Stimulated activated CD4-positive, alpha-beta T cell treated with anti-CD3 and anti-CD28 coated beads, TNF-alpha, amount 100 ng/mL, for 24 hours (primary cell): ENCODE measurements at places on chromosomes 7 and 10.
A peak's percentile ranks its signal among the peaks of the same experiment; 100 is the strongest.

DNA sequence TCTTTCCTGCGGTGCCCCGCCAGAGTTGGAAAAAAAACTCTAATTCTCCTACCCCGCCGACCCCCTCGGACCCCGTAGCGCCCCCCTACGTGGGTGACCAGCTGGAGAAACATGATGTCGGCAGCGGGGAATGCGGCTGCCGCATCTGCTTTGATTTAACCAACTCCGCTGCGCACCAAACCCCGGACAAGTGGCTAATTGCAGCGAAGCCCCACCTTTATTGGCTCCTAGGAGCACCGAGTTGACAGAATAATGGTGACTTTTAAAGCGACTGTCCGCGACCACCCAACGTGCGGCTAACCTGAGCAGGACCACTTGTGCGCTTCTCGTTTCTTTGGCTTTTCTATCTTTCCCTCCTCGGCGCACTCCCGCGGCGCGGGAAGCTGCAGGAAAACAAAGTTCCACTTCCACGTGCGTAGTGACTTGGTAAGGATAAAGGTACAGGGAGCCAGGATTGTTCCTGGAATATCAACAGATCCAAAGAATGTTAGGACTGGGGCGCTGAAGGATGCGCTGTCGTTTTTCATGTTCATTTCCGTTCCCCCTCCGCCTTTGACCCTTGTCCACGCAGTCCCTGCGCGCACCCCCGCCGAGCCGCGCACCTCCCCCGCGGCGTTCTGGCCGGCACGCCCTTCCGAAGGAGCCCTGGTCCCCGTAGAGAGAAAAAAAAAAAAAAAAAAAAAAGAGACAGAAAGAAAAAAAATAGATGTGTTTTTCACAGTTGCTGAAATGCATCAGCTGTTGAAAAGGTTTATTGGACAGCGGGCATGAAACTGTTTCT is 1.4 kb downstream of the WNT16 start:
- DNase-seq: no peak

DNA sequence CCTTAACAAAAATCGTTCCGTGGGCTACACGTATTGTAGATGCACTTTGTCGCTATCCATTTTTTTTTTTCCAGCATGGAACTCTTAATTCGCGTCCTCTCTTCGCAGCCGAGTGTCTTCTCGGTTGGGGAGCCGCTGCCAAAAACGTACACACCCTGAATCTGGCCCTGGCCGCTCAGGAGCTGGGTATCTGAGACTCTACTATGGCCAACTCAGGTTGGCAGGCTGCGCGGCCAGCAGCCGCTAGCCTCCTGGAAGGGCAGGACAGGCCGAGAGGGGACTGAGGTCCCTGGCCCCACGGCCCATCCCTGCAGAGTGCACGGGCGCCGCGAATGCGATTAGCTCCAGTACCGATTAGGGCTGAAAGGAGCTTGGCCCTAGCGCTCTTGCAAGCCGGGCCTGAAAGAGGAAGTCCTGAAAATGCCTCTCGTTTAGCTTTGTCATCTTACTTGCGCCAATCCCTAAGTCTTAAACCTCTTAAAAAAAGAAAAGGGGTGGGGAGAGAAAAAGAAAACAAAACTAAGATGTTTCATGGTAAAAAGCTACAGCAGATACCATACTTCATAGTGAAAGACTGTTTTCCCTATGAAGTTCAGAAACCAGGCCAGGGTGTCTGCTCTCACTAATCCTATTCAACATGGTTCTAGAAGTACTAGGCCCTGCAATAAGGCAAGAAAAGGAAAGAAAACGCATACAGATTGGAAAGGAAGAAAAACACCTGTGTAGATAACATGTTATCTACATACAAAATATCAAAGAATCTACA is 113.2 kb upstream of the RHEB start:
- DNase-seq: peak; percentile 30

- no peak for DNase-seq
Observed at GRCh38 chr7:3272691-3273141, 28.3 kb upstream of the SDK1 start.

DNA sequence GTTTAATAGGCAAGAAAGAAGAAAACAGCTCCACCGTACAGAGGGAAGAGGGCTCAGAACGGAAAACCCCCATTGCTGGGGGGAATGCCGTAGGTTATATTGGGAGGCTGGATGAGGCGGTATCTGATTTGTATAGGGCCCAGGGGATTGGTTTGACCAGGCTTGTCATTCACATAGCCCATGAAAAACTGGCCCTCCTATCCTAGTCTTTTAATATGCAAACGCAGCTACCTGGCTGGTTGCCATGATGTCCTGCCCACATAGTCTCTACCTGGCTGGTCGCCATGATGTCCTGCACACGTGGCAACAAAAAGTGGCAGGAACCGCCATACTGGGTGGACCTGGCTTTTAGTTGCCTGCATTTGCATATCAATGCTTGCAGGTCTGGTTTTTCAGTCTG is 84.7 kb downstream of the AUTS2 start:
- no peak for DNase-seq

DNA sequence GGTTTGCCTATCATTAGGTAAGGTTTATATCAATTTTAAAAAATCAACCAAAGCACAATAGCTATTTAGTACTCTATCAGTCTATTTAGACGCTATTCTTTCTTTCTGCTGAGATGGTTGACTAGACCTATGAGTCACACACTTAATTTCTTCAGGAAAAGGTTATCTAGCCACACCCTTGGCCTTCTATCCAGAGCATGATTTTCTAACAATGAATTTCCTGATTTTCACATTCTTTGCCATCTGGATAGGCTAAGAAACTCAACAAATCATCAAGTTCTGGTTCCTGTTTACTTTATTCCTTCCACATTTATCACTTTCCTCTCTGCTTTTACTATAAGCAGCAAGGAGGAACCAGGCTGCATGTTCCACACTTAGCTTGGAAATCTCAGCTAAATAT is 8.1 kb downstream of the PRPS1L1 start:
- no peak for DNase-seq

- no peak for DNase-seq
Observed at GRCh38 chr10:83212632-83213334, 926.5 kb upstream of the GHITM start.

DNA sequence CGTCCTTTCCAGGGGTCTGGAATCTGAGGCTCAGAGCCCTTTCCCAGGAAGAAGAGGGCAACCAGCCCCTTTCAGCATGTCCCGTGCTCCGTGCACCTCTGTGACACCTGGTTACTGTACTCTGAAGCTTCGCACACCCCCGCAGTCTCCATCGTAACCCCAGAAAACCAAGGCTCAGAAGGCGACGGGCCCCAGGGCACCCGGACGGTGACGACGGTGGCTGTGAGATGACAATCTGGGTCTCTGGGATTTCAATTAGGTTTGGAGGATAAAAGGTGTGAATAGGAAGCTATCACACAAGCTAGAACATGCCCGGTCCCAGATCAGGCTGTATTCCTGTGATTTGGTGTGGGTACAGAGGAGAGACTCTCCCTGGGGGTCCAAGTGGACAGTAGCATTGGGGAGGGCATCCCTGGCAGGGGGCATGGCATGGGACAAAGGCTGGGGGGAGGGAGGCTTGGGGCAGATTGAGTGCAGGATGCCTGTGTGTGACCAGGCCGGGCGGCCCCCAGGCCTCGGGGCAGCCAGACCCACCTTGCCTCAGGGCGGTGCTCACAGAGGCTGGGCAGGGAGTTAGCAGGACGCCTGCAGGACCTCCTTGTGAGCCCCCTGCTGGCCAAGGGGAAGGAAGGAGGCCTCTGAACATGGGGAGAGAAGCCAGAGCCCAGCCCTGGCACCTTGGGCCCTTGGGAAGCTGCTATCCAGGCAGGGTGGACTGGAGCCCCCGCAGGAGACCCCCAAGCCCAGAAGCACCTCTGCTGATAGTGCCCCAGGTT is 23.4 kb upstream of the PSMG3 start:
- peak; percentile 11 for DNase-seq

DNA sequence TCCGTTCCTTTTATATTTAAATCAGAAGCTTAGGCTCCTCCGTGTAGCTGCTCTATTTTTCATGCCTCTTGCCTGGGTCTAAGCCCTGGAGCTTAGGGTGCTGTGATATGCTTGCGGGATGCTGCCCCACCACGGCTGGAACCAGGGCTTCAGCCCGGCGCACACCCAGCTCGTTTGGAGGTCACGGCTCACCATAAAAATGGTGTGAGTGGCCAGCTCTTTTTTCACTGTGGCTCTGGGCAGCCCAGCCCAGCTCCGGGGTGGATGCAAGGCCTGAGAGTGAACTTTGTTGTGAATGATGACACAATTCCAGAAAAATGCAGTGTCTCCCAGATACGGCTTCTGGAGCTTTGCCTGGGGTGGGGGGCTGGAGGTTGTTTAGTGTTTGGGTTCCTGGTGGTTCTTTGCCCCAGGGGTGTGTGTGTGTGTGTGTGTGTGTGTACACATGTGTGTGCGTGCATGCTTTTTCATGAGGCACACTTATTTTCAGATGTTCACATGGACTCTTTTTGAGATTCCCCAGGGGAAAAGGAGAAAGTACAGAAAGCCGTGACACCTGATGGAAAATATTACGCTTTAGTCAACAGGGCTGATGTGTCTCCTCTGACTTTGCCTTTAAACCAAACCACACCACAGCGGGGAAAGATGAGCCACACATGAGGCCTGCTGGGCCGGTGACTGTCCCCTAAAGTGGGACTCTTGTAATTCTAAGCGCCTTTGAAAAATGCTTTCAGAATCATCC is 46.2 kb downstream of the GRK5 start:
- peak; percentile 39 for DNase-seq

DNA sequence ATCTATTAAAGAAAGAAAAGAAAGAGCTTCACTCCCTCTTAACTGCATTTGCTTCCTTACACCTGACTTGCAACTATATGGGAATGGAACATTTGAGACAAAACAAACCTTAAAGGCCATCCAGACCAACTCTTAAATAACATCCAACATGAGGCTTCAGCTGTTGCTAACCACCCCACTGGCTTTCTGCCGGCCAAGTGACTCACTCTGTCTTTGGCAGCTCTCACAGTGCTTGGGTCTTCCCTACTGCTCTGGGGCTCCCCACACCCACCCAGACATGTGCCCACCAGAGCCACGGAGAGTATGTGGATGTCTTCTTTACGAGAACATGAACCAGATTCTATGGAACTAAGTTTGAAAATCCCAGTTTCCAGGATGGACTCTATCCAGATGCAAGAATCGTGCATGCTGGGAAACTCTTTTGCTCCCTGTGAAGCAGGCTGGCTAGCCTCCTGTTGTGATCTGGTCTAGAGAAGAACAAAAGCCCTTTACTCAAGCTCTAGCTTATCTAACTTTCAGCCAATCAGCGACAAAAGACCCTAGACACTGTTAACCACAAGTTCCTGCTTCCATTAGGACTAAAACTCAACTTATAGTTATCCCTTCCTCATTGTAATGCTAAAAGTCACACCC is 245.7 kb downstream of the TCERG1L start:
- no peak for DNase-seq
